Fibroblast of the aortic adventitia (primary cell): ENCODE measurements at places on chromosomes 13 and 19.

DNA sequence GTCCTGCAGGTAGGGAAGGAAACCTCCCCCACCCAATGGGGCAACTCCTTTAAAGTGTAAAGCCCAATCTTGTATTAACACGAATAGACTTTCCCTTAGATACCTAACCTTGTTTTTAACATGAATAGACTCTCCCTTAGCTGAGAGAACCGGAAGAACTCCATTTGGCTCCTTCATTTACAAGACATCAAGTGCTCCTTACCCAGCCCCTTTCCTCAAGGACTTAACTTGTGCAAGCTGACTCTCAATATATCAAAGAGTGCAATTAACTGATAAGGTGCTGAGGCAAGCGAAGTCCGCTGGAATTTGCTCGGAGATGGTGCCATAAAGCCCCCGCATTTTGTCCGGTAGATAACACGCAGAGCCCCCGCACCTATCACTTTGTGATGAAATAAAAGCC lies 9.9 kb upstream of the ZNF90 start:
- DNase-seq = no peak

DNA sequence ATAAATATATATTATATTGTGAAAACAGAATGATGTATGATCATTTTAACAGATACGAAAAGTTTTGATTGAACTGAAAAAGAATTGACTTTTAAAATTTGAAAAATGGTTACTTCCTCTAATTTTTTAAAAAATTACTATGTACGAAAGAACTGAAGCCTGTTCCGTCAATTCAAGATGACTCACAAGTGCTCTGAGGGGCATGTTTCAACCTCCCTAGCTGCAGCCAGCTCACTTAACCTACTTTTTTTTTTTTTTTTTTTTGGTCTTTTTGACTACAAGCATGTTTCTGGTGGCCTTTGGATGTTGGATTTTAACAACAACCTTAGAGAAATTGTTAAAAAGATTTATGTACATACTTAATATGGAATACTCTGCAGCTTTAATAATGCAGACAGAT lies 1139.3 kb downstream of the DIAPH3 start:
- no peak for DNase-seq

DNA sequence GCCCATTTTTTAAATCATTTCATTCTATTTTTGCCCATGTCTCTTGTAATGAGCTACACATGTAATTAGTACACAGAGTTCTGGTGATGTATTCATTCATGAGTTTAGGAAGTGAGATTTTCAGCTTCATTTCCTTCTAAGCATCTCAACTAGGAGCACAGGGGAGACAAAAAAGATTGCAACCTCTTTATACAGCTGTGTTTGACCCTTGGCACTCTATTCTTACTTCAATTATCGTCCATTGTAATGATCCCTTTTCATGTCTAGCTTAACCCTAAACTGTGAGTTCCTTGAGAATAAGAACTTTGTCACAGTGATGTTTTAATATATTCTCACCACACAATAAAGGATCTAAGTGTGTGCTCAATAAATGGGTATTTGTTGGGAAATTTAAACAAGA lies 67.1 kb downstream of the GPC6 start:
- no peak for DNase-seq

- no peak for DNase-seq
These were observed 142.2 kb downstream of the SIPA1L3 start for GRCh38 chr19:38049105-38049649.
